Activated CD4-positive, alpha-beta T cell treated with anti-CD3 and anti-CD28 coated beads, Interleukin-2, amount 10 ng/mL, durations not matched to agents 24 days and 14 days (primary cell): ENCODE measurements at places on chromosomes 4 and X.

GRCh38 chrX:18825375-18825774 lies 117.9 kb downstream of the PPEF1 start:
- DNase-seq = no peak

- peak; percentile 72 for DNase-seq
Observed at GRCh38 chrX:15334561-15334960, 762 bp downstream of the PIGA start.

DNA sequence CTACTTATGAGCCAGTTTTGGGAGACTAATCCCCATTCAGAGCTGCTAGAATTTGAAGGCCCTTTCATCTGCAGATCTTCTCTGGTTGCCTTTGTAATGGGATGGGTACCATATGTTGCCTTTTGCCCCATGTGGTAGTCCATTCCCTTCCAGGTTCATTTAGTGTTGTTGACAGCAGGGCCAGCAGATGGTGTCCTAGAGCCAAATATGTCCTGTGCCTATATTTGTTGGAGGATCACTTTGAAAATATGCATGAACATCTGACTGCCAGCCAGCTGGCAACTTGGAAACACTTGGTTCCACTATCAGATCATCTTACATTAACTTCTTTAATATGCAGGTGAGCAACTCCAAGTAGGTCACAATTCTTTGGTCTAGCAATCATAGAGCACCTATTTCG lies 30.4 kb downstream of the CFAP299 start:
- DNase-seq = peak; percentile 80

GRCh38 chrX:7746856-7747255 lies 96.1 kb upstream of the VCX start:
- DNase-seq = no peak

- no peak for DNase-seq
Observed at GRCh38 chr4:57344296-57344695, 234.1 kb upstream of the IGFBP7 start.

DNA sequence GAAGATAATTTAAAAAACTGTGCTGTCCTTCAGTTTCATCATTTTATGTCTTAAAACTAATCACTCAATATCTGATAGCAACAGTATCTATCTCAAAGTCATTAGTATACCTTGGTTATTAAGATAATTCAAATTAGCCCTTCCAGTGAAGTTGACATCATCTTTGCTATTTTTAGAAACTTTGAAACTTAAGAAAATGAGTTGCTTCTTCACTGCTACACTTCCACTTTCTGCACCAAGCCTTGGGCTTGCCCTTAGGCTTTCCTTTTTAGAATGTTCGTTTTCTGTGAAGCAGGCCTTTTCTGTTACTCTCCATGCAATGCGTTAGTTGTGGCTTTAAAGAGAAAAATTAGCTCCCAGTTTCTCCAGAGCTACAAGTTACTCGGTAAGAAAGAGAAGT lies 4.4 kb upstream of the VAMP7 start:
- DNase-seq = no peak

DNA sequence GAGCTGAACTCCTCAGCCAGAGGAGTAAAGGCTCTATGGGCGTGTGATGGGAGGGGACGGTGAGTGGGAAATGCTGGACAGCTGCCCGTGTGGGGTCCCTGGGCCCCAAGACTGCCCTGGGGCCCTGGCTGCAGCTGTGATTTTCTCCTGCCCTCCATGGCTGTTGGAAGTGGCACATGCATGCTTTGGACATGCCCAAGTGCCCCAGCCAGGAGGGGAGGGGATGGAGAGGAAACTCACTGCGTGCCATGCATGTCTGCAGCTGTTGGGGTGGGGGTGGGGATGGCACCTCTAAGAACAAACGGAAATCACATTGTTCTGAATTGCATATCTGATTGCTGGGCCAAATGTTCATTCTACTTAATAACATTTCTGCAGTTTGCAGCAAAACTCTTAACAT lies 52.4 kb downstream of the MID2 start:
- no peak for DNase-seq

GRCh38 chrX:150324035-150324728 lies 38.9 kb upstream of the MAMLD1 start:
- DNase-seq = no peak

- no peak for DNase-seq
Observed at GRCh38 chr4:40827758-40828157, 78.0 kb downstream of the NSUN7 start.

DNA sequence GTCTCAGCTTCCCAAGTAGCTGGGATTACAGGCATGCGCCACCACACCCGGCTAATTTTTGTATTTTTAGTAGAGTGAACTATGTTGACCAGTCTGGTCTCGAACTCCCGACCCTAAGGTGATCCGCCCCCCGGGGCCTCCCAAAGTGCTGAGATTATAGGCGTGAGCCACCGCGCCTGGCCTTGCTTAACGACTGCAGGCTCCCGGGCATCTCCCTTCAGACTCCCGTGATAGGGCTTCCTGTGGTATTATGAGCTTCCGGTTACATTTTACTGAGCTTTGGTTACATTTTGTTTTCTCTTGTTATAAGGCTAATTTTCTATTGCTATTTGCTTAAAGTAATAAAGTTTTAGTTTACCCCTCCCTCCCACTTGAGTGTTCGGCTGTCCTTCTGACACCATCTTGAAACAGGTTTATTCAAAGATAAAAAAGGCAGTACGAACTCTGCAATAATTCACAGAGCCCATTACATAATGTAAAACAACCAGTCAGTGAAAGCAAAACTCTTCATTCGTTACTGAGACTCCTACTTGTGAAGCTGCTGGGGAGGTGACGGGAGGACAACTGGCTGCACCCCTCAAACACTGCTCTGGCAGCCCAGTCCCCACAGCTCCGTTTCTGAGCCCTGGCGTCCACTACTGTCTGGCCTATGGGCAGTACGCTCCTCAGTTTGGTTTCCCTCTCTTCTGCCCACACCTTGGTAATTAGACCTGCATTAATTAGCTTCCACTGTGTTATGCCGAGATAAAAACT lies 795.7 kb upstream of the SLIT2 start:
- DNase-seq = no peak

DNA sequence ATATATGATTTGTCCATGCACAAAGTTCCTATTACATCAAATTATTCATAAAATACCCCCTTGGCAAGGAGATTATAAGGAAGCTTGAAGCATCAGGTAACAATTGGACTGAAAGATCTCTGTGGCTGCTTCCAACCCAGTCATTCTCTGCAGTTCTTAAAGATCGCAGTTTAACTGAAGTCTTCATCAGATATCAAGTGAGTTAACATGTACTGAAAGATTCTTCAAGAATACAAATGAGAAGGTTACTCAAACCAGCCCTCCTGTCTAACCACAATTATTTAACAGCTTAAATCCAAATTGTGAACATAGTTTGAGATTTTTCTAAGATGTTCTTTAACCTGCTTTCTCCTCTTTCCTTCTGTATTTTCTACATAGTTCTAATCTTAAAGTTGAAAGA lies 56.1 kb downstream of the SLC10A7 start:
- DNase-seq = no peak

DNA sequence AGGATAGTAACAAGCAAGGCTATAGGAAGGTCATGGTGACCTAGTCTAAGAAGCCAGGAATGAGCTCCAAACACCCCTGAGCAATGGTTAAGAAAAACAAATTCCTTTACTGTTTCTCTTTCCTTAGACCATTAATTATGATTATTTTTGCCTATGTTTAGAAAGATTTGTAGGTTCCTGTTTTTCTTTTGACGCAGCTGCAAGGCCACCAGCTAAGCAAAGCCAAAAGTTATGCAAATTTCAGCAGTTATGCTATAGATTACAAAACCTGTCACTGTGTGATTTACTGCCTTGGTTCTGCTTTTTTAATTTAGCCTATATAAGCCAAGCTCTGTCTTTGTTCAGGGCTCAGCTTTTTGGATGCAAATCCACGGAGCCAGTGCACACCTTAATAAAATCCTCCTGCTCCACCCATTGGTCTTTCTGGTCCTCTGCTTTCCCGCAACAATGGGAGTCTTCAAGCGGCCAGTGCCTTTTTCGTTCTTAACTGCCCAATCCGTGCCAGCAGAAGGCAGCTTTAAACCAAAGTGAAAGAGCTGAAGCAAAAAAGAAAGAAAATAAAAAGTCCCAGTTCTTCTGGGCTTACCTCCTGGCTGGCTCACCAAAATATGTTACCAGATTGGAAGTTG lies 1.4 kb upstream of the CEP135 start:
- peak; percentile 75 for DNase-seq

GRCh38 chrX:369563-370101 lies 17.1 kb downstream of the PPP2R3B start:
- no peak for DNase-seq

DNA sequence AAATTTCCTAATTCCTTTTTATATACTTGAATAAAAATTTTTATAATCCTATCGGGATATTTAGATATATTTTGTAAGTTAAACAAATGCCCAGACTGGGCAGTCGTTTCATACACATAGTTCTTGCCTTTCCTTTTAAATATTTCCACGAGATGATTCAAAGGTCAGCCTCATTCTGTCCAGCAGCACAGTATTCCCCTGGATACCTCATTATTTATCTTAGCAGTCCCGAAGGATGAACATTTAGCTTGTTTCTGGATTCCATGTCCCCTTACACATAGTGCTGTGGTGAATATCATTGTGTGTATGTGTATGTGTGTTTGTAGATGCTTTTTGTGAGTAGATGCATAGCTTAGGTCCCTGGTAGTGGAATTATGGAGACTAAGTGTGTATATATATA lies 38.3 kb downstream of the RAPGEF2 start:
- no peak for DNase-seq

DNA sequence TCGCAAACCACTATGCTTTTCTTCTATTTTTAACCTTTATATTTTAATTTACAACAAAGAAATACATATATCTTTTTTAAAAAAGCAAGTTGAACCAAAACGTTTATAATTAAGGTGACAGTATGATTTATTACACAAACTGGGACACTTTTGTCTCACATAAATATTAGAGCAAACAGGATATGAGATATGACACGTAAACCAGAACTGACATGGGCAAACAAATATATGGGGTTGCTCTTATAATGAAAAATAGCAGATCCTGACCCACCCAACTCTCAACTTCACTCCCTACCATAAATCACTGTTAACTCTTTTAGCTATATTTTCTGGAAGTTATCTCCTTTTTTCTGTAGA lies 177.0 kb upstream of the EDNRA start:
- no peak for DNase-seq

- no peak for DNase-seq
Observed at GRCh38 chrX:149453906-149454822, 50.9 kb downstream of the IDS start.

GRCh38 chr4:100017637-100018310 lies 67.7 kb upstream of the H2AZ1 start:
- DNase-seq = no peak

DNA sequence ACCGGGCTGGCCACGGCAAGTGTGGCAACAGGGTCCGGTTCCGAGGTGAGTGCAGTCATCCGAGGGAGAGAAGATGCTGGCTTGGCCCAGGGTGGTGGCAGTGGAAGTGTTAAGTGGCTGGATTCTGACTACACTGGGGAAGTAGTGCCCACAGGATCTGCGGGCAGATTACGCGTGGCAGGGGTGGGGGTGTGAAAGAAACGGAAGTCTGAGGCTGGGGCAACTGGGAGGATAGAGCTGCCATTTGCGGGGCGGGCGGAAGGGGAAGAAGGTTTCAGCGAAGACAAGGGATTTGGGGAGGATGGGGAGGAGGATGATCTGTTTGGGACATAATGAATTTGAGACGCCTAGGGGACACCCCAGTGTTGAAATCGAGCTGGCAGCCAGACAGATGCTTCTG lies 5.3 kb downstream of the RS1 start:
- no peak for DNase-seq

DNA sequence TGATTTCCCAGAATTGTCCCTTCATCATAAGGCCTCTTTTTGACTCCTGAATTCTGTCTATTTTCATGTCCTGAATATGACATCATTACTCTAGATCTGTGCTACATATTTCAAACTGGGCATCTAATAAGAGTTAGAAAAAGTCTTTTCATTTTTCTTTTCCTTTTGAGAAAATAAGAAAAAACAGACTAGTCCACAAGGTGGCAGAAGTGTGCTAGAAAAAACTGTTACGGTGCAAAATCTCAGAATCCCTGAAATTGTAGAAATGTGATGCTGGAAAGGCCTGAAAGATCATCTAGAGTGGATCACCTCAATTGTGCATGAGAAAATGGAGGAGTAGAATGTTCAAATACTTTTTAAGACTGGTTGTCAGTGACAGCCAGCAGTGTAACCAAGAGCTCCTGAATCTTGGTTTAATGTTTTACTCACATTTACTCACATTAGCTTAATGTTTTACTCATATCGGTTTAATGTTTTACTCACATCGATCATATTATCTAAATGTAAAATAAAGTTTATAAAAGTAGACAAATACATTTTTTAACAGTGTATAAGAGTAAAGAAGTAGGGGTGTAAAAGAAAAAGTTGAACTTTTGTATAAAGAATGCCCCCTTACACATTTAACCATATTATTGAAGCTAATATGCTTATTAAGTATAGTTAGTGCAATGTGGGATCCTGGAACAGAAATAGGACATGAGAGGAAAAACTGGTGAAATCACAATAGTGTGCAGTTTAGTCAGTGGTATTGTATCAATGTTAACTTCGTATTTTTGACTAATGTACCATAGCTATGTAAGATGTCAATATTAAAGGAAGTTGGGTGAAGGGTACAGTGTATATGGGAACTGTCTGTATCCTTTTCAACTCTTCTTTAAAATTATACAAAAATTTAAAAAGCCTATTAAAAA lies 15.2 kb downstream of the ASB11 start:
- no peak for DNase-seq

DNA sequence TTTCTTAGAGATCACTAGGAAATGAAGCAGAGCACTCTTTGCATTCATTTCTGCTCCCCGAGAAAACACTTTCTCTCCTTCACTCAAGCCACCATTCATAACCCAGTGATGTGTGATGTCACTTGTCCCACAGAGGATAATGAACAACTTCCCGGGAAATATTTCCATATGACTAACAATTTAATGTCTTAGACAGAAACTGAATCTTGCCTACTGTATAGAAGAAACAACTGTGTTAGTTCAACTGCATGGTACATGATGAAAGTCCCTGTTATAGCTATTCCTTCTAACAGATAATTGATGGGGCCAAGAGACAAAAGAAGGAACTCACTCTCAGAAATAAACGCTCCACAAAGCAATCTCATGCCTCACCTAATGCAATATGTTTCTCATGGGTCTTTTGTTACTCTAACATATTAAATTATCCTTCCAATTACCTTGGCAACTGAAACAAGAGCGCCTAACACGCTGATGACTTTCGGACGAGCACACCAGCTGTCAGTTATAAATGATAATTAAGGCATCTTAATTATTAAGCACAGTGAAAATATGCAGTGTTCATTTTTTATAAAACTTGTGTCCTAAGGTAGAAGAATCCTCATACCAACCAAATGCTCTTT lies 113.7 kb upstream of the TLR3 start:
- no peak for DNase-seq
